CD8-positive, alpha-beta memory T cell (primary cell): ENCODE measurements at places on chromosomes 2 and 18.

DNA sequence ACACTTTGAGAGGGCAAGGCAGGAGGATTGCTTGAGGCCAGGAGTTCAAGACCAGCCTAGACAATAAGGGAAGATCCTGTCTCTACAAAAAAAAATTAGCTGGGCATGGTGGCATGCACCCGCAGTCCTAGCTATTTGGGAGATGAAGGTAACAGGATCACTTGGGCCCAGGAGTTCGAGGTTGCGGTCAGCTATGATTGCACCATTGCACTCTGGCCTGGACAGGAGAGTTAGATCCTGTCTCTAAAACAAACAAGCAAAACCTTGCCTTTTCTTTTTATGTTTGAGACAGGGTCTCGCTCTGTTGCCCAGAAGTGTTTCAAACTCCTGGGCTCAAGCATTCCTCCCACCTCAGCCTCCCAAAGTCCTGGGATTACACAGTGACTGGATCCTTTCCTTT, 14.5 kb upstream of the THADA start:
- no peak for DNase-seq

DNA sequence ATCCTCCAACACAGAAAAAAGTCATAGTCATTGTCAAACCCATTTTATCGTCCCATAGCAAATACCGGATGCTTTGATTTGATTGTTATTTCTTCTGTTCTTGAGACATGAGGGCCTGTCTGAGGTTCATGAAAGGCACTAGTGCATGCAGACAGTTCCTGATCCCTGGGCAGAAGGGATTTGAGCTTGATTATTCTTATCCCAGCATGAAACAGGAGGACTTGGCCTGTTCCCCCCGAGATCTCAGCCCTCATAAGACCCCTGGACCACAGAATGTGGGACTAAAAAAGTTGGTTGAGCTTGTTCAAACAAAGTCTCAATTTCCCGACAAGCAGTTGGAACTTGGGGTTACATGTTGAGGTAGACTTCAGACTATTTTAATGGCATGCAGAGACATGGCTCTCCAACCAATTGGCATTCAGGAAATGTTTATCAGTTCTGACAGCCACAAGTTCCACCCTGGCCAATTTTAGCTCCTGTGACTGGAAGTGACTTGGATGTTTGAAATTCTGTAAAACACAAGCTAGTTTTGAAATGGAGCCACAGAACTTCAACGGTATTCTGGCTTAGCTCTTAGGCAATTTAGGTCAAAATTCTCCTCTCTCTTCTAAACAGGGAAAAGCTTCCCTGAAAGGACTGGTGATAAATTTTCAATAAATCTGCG, 366.9 kb upstream of the SLC14A2 start:
- no peak for DNase-seq

- DNase-seq: no peak
Observed at GRCh38 chr2:218547511-218547910, 20.6 kb downstream of the USP37 start.

DNA sequence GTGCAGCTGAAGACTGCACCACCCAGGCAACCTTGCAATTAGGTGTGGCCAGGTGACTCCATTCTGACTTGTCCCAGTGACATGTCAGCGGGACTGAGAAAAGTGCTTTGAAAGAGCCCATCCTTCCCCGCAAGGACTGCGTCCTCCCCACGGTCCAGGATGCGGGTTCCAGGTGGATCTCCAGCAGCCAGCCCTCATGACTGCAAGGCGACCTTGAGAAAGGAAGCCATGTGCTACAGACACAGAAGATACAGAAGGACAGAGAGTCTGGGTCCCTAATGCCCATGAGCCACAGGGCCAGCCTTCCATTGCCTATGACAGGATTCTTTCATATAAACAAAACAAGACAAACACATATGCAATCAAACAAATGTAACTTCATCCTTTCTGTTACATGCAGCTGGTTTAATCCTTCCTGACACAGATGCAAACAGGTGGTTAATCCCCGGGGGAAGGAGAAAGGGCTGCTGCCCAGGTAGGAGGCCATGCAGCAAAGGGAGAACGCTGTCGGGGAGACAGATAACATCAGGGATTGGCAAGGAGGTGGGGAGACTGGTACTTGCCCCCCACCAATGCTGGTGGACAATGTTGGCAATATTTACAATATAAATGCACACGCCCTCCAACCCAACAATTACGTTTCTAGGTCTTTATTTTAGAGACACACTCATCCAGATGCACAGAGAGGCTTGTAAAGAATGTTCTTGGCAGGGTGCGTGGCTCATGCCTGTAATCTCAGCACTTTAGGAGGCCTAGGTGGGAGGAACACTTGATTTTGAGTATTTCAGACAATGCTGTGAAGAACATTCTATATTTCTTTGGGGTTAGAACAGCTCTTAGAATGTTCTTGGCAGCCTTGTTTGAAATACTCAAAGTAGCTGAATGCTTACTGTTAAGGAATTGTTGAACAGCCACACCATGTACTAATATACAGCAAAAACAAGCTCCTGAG, 64.8 kb downstream of the NCAPH start:
- DNase-seq: no peak

GRCh38 chr18:1774261-1774660, 797.0 kb downstream of the METTL4 start:
- no peak for DNase-seq
